Activated CD8-positive, alpha-beta memory T cell treated with anti-CD3 and anti-CD28 coated beads for 24 hours (primary cell): ENCODE measurements at places on chromosomes 11 and 22.

DNA sequence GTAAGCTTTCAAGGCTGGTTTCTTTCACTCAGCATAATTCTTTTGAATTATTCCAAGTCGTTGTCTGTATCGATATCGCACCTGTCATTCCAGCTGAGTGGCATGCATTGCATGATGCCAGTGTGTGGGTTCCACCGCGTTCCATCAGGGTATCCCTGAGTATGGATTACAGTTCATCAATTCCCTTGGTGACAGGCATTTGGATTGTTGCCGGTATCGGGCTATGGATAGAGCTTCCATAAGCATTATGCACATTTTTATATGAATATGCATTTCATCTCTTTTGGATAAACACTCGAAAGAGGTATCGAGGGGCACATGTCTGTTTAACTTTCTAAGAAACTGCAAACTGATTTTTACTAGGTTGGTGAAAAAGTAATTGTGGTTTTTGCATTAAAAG, 698.8 kb downstream of the BRD1 start:
- DNase-seq = no peak

GRCh38 chr22:35353318-35353717, 27.6 kb upstream of the HMOX1 start:
- no peak for DNase-seq

- DNase-seq = no peak
These were observed 3.5 kb downstream of the KLHDC7B start for GRCh38 chr22:50548921-50549790.

- DNase-seq = no peak
These were observed 19.5 kb upstream of the SLC22A12 start for GRCh38 chr11:64571410-64572091.

- no peak for DNase-seq
These were observed 122.4 kb downstream of the FEZ1 start for GRCh38 chr11:125373426-125374391.

DNA sequence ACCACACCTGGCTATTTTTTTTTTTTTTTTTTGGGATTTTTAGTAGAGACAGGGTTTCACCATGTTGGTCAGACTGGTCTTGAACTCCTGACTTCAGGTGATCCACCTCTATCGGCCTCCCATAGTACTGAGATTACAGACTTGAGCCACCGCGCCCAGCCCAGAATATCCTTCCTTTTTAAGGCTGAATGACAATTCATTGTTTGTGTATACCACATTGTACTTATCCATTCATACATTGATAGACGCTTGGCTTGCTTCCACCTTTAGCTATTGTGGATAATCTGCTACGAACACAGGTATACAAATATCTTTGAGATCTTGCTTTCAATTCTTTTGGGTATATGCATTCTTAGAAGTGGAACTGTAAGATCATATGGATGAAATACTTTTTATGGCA, 10.8 kb upstream of the RASSF10 start:
- DNase-seq = no peak

- DNase-seq = no peak
These were observed 60.2 kb upstream of the WNT11 start for GRCh38 chr11:76266286-76267100.

GRCh38 chr11:126919147-126919823, 81.3 kb downstream of the KIRREL3 start:
- no peak for DNase-seq

GRCh38 chr11:106477776-106478175, 400.3 kb downstream of the AASDHPPT start:
- DNase-seq = no peak

GRCh38 chr11:111438168-111438567, 59.1 kb upstream of the POU2AF1 start:
- DNase-seq = no peak

- peak; percentile 53 for DNase-seq
These were observed 76.3 kb downstream of the BUD13 start for GRCh38 chr11:116696381-116696941.

DNA sequence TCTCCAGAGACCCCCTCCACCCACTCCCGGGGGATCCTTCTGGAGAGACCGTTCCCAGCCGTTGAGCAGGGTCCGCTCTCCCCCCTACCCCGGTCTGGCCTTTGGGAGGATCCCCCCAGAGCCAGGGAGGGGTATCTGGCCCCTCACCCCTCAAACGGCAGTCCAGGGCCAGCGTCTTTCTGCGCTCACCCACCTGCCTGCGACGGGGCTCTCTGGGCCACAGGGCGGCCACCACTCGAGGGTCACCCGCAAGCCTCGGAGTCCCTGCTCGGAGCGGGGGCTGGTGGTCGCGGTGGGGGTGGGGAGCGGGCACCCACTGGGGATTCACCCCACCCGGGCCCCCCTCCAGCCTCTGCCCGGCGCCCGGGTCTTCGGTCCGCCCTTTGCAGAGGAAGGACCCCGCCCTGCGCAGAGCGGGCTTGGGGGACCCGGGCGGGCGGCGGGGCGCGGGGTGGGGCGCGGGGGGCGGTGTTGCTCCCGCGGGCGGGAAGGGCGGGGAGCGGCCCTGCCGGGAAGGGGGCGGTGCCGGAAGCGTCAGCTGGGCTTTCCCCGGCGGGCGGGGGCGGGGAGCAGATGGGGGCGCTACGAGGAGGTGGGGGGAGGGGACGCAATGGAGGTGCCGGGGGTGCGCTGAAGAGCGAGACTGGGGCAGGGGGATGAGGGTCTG, 16.6 kb downstream of the CRELD2 start:
- peak; percentile 92 for DNase-seq

- no peak for DNase-seq
These were observed 336.8 kb downstream of the GUCY1A2 start for GRCh38 chr11:106681435-106681834.

GRCh38 chr11:15707194-15707593, 592.5 kb downstream of the INSC start:
- no peak for DNase-seq

DNA sequence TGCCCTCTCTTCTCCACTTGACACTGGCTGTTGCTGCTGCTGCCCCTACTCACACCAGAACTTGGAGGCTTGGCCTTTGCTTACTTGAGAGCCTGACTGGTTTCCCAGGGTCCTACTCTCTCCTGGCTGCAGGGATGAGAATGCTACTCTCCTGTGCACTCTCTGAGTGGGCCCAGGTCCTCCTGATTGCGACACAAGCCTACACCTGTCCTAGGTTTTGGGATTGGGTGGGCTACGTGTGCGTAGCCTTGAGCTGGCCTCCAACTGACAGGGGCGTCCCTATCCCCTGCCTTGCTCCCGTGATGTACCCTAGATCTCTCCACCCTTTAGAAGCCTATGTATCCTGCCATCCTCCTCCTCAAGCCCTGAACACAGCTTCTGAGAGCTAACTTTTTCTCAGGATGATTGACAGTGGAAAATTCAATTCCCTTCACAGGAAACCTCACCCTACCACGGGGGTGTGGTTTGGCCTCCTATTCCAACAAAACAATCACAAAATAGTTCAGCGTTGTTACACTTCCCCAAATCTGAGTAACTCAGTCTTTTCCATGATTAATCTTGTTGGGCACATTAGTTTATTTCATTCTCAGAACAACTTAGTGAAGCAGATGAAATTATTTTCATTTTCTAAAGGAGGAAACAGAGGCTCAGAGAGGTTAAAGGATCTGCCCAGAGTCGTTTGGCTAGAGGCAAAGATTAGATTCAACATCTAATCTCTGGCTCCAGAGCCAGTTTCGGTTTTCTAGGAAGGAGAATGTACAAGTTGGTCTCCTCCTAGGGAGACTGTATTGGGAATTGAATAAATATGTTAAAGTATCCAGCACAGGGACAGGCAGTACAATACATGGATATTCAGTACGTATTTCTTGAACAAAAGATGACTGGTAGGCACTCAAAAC, 17.6 kb upstream of the AMOTL1 start:
- no peak for DNase-seq

- no peak for DNase-seq
These were observed 2.9 kb upstream of the BTBD10 start for GRCh38 chr11:13465909-13466371.

DNA sequence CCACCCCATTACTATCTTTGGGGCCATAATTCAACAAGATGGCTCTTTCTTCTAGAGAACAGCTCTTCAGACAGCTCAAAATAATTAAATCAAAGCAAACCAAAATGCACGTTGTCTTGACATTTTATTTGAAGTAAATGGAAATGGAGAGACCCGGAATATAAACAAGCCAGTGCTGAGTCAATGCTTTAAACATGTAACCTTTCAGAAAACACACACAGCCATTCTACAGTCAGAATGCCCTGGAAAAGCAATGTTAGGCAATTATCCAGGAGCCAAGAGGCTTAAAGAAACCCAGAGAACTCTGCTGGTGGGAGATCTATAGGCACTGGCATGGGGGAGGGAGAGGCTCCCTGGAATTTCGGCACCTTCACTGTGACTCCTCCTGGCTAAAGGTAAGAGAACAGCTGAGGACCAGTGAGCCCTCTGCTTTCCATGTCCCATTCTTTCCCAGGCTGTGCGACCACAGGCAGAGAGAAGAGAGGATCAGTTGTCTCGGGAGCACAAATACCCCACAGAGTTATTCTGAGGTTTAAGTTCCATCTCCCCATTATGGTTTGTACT, 254.0 kb upstream of the CCDC90B start:
- DNase-seq = no peak

- DNase-seq = no peak
These were observed 169.7 kb downstream of the SOX6 start for GRCh38 chr11:16186680-16187079.

DNA sequence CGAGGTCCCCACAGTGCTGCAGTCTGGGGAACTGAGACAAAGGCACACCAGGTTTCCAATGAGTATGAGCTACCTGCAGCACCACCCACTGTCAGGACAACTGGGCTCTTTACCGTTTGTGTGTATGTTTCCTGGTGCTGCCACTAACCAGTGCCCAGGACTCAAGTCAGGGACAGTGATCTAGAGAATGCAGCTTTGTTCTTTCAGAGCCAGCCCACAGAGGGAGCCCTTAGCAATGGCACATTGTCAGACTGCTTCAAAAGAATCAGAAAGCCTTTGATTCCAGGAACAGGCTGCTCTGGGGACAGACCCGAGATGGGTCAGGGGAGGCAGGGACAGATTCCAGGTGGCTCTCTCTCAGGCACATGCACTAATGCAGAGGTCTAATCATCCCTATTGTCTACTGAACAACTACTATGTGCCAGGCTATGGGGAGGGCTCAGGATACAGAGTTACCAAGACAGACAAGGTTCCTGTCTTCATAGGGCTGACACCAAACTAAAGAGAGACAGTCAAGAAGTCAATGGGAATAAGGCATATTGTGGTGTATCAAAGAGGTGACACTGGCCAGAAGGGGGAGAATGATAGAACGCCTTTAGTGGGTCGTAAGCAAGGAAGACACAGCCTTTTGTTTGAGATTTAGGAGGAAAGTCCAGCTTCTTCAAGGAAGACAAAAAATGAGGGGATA, 103.7 kb downstream of the VPREB1 start:
- DNase-seq = no peak

DNA sequence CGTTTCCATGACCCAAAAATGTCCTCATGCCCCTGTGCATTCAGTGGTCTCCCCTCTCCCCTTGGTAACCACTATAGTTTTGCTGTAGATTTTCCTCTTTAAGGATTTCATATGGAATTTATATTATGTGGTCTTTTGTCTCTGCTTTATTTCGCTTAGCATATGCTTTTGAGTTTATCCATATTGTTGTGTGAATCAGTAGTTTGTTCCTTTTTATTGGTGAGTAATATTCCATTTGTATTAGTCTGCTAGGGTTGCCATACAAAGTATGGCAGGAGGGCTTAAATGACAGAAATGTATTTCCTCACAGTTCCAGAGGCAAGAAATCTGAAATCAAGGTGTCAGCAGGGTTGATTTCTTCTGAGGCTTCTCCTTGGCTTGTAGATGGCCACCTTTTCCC, 3.5 kb downstream of the ZNF74 start:
- DNase-seq = no peak

DNA sequence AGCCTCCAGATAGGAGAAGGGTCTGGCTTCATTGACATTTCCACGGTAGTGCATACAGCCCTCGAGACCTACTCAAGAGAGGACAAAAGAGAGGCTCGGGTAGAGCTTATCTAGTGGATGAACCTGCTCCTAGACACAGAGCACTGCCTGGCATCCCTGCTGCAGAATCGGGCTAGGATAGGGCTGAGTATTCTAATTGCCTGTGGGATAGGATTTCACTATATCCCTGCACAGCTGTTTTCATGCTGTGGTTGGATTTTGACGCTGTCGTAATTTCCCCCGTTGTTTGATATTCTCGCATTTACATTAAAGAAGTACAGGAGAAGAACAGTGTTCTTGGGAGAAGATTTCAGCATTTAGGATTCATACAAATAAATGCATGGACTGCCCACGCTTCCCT, 107.8 kb downstream of the KIRREL3 start:
- DNase-seq = no peak

DNA sequence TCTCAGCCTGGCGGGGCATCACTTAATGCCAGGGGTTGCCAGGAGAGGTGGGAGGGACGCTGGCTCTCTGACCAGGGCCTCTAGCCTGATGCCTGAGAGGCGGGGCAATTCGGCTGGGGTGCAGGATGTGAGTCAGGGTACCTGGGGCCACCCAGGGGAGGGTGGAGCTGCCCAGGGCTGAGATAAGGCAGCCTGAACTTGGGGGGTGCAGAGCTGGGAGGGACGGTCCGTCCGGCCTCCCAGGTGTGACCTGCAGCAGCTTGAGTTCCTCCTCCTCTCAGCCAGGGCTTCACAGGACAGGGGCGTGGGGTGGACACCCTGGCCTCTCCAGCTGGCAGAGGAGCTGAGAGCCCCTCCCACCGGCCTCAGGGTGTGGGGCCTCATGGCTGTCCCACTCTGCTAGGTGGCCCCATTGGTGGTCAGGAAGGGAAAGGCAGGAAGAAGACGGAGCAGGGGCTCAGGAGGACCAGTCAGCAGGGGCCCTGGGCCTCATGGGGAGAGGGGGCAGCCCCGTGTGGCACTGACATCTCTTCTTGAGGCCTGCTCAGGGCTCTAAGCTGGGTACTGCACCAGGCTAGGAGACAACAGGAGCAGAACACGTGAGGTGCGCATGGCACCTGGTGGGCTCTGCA, 942 bp upstream of the RPS6KA4 start:
- peak; percentile 83 for DNase-seq

DNA sequence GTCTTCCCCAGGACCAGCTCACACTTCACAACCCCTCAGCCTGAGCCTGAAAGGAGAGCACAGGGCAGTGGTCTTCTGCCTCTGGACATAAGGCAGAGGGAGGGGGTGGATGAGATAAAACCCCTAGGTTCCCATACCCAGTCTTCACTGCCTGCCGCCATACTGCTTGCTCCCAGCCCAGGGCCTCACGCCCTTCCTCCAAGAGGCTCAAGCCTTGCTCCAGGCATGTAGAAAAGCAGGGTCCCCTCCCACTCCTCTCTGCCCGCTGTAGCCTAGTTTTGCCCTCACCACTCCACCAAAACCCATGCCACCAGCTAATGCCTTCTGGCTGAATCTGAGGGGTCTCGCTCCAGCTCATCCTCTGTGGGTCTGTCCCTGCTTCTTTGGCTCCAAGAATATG, 5.2 kb downstream of the ARRB1 start:
- no peak for DNase-seq

GRCh38 chr11:257766-258493, 20.3 kb upstream of the NLRP6 start:
- DNase-seq = no peak
